ENCODE measurements at places on chromosomes 13 and 19.
A peak's percentile ranks its signal among the peaks of the same experiment; 100 is the strongest.

- DNase-seq, result no peak
These were observed 504.3 kb downstream of the IRS2 start for GRCh38 chr13:109281903-109282635.

GRCh38 chr13:40210865-40211585, 455.4 kb downstream of the FOXO1 start:
- no peak for DNase-seq

- no peak for DNase-seq
These were observed 476.2 kb downstream of the TSHZ3 start for GRCh38 chr19:30873003-30873402.

- no peak for DNase-seq
These were observed 83.2 kb upstream of the MCF2L start for GRCh38 chr13:112885782-112886268.

GRCh38 chr13:30495746-30496145, 30.0 kb upstream of the HMGB1 start:
- DNase-seq, result no peak

DNA sequence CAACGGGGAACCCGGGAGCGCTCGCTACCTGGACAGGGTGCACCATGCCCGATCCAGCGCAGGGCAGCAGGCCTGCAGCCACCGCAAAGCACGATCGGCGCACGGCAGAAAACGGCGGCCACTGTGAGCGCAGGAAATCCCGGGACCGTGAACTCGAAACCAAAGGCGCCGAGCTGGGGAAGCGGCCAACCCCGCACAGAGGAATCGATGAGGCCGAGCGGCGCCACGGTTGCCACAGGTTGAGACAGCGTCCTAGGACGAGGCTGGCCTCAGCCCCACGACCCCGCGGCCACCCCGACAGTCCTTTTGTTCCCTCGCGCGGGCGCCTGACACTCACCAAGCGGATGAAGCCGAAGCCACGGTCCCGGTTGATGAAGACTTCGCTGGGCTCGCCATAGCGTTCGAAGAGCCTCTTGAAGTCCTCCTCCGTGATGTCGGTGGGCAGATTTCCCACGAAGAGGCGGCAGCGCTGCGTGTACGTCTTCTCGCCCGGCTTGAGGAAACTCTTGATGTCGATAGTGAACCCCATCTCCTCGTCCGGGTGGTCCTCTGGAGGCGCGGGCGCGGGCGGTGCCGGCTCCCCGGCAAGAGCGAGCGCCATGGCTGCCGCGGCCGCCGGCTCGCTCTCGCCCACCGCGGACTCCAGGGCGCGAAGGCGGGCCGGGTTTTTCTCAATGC, 557 bp downstream of the PSPC1 start:
- peak; percentile 27 for DNase-seq

DNA sequence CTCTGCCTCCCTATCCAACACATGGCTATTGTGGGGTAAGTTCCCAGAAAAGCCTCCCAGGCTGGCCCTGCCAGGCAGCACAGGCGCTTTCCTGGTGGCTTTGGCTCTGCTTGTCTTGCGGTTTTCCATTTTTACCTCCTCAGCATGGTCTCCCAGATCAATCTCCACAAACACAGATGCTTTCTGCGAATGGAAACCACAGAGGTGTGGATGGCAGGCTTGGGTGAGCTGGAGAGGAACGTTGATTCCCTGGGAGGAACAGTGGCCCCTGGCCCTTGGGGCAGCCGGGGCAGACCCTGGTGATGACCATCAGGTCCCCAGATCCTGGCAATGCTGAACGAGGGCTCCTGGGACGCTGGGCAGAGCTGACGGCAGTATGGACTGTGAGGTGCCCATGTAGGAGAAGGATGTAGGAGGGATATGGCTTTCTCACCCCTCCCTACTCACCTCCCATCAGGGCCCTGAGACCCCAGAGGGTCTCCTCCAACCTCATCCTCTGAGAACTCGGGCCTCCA, 6.6 kb downstream of the C13orf46 start:
- DNase-seq, result no peak

- no peak for DNase-seq
These were observed 670.5 kb upstream of the ARGLU1 start for GRCh38 chr13:107238262-107238981.

DNA sequence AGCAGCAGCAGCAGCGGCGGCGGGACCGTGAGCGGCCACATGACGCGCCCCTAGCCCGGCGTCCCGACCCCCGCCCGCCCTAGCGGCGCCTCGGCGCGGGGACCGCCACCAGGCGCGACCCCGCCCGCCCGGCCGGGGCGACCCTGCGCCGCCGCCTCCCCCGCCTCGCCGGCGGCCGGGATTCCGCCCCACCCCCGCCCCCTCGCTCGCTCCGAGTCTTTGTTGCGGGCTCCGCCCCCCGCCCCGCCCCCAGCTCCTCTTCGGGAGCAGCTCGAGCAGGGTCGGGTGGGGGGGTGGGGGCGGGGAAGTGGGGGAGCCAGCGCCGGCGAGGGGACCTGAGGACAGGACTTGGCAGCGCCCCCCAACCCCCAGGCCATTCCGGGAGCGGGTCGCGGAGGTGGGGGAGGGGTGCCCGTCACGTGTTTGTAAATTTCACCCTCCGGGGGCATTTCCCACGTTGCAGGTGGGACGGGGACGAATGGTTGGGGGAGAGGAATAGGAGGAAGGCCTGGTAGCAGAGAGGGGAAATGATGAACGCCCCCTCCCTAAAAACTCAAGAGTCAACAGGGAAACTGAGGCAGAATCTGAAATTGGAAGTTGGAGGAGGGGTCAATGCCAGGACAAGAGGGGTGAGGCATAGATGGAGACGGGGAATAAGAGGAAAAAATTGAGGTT, at the start of gene OLFM2:
Gene OLFM2, minus strand, starts transcription at position 190 of the 675 bp plus-strand sequence. Its CDS starts 149 bp downstream, at position 41.
- DNase-seq, result no peak

DNA sequence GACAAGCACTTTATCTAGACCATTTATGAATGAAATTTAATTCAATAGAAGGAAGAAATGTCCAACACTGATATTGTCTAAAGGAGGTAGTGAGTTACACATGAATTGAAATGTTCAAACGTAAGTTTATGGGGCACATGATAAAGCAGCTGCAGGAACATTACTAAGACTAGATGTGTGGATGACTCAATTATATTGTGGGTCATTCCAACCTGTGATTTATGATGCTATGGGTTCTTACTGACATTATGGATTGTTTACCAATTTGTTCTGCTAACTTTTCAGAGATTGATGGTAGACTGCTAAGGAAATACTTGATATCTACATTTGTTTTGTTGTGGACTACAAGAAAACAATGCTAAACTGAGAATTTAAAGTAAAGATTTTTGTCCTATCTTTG, 56.1 kb upstream of the ATXN8OS start:
- DNase-seq, result no peak

- no peak for DNase-seq
These were observed 3.2 kb upstream of the ABCC4 start for GRCh38 chr13:95304453-95304852.

GRCh38 chr13:112851107-112852038, 117.6 kb upstream of the MCF2L start:
- no peak for DNase-seq

- no peak for DNase-seq
These were observed 11.7 kb upstream of the TRIM13 start for GRCh38 chr13:49985129-49985528.

- no peak for DNase-seq
These were observed 111.0 kb upstream of the KL start for GRCh38 chr13:32905063-32905863.

DNA sequence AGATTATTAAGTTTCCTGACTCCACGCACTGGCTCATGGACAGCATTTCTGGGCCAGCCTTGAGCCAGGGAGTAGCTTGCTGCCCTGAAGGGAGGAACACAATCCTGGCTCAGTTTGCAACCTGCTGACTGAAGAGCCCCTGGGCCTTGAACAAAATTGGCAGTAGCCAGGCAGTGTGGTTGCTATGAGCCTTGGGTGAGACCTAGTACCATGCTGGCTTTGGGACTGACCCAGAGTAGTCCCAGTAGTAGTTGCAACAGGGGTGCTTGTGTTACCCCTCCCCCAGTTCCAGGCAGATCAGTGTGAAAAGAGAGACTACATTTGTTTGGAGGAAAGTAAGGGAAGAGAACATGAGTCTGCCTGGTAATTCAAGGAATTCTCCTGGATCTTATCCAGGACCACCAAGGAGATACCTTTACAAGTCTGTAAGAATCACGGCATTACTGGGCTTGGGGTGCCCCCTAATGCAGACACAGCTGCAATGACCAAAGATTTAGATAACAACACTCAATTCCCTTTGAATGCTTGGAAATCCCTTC, 22.0 kb downstream of the ITGBL1 start:
- DNase-seq, result no peak

DNA sequence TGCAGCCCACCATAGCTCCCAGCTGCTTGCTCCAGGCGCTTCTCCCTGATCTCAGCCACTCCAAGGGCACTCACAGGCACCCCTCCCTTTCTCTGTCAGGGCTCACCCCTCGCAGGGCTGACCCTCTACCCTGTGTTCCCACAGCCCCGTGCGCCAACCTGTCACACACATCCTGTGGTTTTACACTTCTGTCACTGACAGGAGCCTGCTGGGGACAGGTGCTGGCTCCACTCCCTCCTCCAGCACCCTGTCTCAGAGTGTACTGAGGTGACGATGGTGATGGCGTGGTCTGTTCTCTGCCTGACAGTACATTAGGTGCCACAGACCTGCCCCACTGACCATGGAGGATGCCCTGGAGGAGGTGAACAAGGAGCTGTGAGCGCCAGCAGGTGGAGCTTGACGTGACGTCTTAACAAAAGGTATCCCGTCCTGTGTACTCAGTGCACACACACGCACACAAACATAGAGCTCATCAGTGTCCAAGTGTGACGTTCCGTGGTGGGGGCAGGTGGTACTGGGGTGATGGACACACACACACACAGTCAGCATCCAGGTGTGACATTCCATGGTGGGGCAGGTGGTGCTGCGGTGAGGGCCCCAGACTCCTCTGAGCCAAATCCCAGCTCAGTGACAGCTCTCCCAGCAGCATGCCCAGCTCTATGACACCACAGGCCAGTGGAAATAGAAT, 20.9 kb downstream of the C19orf44 start:
- DNase-seq, result no peak

GRCh38 chr13:93624311-93624777, 397.7 kb downstream of the GPC6 start:
- no peak for DNase-seq

DNA sequence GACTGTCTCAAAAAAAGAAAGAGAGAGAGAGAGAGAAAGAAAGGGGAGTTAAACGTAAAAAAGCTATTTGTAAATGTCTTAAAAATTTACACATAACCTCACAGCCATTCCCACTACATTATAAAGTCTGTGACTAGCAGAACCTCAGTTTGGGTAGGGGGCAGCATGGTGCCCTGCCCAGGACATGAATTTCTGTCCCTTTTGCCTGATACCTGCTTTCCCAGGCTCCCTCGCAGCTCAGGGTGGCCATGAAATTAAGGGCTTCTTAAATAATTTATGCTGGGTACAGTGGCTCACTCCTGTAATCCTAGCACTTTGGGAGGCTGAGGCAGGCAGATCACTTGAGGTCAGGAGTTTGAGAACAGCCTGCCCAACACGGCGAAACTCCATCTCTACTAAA, 4.8 kb downstream of the IFNL1 start:
- no peak for DNase-seq

- DNase-seq, result no peak
These were observed 113.0 kb downstream of the MRPL57 start for GRCh38 chr13:21289475-21289874.

DNA sequence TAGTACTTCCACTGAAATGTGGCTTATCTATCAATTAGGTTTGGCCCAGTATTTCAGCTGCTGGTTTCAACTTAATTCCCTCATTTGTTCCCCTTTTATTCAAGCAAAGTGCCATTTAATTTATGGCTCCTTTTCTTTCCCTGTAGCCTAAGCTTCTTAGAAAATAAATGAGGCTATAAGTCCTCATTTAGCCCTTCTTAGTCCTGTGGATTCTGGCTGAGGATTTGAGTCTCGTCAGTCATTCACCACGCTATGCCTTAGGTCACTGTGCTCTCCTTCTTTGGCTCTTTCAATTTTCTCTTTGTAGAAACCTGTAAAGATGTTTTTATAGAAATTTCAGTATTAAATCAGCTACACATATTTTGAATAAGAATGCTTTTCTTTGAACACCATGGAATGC, 579.1 kb downstream of the GPC6 start:
- DNase-seq, result no peak

- no peak for DNase-seq
These were observed 45.8 kb upstream of the RGCC start for GRCh38 chr13:41411522-41411921.

DNA sequence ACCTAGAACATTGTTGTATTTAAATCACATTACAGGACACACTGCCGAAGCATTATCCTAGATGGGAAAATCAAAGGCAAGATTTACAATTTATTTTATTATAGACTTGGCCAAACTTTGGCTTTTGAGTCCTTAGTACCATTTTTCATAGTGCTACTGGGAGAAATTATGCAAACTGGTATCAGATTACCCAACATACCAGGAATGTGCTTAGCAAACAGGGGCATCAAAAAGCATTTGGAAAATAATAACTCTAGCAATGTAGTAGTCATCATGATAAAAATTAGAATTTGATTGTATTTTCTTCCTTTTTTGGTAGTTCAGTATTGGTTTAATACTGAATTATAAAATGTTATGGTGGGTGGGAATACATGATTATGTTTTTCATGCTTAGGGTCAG, 34.0 kb downstream of the GPC6 start:
- DNase-seq, result no peak

- no peak for DNase-seq
These were observed 592 bp upstream of the TRIP10 start for GRCh38 chr19:6738787-6739389.

DNA sequence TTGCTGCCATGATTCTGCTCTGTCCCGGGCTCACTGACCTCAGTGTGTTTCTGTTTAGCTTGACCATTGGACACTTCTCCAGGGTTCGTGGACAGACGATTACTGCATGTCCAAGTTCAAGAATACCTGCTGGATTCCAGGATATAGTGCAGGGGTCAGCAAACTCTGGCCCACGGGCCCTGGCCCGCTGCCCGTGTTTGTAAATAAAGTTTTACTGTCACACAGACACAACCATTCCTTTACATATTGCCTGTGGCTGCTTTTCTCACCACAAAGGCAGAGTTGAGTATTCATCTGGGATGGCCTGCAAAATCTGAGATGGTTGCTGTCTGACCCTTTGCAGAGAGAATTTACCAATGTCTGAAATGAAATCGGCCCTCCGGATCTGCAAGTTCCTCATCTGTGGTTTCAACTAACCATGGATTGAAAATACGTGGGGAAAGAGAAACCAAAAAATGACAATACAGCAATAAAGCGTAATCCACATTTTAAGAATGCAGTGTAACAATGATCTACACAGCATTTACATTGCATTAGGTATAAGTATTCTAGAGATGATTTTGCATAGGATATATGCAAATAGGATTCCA, 25.9 kb upstream of the F2RL3 start:
- no peak for DNase-seq

- no peak for DNase-seq
These were observed 121.9 kb upstream of the SPACA7 start for GRCh38 chr13:112254061-112254818.

- DNase-seq, result no peak
These were observed 1.6 kb downstream of the URI1 start for GRCh38 chr19:29943615-29944014.

- DNase-seq, result no peak
These were observed 5.4 kb upstream of the CDC37 start for GRCh38 chr19:10408511-10409283.

- no peak for DNase-seq
These were observed 209.5 kb downstream of the DNAJC15 start for GRCh38 chr13:43232873-43233265.

Data from stimulated activated CD4-positive, alpha-beta T cell treated with anti-CD3 and anti-CD28 coated beads, TNF-alpha, amount 100 ng/mL, for 4 hours (primary cell).